ENCODE measurements at places on chromosomes 11 and 22.

GRCh38 chr11:129418039-129418438, 42.4 kb downstream of the BARX2 start:
- no peak for DNase-seq

DNA sequence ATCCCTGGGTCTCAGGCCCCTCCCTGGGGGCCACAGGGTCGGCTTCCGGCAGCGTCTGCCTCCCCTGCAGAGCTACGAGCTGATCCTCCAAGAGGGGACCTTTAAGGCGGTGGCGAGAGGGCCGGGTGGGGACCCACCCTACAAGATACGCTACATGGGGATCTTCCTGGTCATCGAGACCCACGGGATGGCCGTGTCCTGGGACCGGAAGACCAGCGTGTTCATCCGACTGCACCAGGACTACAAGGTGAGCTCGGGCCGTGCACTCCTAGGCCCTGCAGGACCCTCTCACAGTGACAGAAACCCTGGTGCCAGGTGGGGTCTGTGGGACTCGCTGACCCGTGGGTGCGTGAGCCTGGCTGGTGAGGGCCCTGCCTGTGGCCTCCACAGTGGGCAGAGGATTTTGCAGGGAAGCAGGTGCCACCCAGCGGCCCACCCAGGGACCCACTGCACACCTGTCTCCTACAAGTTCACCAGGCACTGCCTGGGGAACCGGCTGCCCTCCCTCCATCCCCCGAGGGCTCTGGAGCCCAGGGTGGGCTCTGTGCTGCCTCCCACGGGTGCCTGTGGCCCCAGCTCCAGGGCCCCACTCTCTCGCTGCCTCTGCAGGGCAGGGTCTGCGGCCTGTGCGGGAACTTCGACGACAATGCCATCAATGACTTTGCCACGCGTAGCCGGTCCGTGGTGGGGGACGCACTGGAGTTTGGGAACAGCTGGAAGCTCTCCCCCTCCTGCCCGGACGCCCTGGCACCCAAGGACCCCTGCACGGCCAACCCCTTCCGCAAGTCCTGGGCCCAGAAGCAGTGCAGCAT, 13.7 kb downstream of the MUC5B start:
- no peak for DNase-seq

DNA sequence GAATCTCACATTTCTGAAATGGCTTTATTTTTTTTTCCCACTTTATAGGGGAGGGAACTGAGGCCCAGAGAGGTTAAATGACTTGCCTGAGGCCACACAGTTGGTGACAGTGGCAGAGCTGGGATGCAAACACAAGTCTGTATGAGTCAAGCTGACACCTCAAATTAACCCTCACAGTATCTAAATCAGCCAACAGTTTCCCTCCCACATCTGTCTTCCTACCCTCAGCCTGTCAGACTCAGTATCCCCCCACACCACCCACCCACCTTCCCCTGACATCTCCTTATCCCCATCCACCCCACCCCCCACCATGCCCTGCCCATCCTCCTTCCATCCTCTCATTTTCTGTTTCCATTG, 95.2 kb downstream of the TP53I11 start:
- no peak for DNase-seq

DNA sequence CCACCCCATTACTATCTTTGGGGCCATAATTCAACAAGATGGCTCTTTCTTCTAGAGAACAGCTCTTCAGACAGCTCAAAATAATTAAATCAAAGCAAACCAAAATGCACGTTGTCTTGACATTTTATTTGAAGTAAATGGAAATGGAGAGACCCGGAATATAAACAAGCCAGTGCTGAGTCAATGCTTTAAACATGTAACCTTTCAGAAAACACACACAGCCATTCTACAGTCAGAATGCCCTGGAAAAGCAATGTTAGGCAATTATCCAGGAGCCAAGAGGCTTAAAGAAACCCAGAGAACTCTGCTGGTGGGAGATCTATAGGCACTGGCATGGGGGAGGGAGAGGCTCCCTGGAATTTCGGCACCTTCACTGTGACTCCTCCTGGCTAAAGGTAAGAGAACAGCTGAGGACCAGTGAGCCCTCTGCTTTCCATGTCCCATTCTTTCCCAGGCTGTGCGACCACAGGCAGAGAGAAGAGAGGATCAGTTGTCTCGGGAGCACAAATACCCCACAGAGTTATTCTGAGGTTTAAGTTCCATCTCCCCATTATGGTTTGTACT, 254.0 kb upstream of the CCDC90B start:
- DNase-seq: no peak

DNA sequence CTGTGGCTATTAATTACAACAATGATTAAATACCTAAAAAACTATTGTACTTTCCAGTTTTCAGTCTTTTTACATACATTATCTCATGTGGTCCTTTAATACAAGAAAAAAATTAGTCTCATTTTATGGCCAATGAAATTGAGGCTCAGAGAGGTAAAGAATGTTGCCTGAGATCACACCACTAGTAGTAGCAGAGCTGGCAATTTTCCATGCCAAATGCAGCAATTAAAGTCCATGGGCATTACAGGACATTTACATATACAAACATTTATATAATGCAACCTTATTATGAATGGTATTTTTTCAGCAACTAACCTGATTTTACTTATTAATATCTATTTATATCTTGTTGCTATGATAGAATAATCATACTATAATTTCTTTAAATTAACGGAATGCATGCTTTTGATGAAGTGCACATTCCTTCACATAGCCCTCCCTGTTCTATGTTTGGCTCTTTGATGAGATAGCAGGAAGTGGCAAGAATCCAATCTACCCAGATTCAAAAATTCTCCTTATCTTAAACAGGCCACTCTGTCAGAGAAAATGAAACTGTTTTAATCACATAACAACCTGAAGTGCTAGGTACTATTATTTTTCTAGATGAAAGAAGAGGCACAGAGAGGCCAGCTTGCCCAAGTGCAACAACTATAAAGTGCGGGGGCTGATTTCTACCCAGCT, 120.9 kb upstream of the LDLRAD3 start:
- DNase-seq: no peak

DNA sequence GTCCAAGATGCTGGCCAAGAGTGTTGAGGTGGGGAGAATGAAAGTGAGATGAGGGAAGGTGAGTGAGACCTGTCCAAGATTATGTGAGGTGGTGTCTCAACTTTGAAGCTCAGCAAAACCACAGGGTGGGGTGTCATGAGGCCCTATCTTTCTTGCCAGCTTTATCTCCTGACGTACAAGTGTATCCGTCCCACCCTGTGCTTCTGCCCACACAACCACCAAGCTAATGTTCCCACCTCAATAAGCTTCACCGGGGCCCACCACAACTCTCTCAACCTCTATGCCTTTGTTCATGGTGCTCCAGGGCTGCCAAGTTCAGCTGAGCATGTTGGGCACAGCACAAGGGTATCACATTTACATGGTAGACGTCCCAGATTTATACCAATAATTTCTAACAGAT, 7.1 kb upstream of the TPST2 start:
- no peak for DNase-seq

GRCh38 chr11:59728913-59729312, 15.3 kb upstream of the OR10V1 start:
- no peak for DNase-seq

- DNase-seq: no peak
These were observed 4.4 kb downstream of the ARRB1 start for GRCh38 chr11:75346912-75347647.

GRCh38 chr11:34335331-34335730, 22.5 kb downstream of the ABTB2 start:
- DNase-seq: no peak

- no peak for DNase-seq
These were observed 21.1 kb upstream of the PARVB start for GRCh38 chr22:44002997-44003396.

DNA sequence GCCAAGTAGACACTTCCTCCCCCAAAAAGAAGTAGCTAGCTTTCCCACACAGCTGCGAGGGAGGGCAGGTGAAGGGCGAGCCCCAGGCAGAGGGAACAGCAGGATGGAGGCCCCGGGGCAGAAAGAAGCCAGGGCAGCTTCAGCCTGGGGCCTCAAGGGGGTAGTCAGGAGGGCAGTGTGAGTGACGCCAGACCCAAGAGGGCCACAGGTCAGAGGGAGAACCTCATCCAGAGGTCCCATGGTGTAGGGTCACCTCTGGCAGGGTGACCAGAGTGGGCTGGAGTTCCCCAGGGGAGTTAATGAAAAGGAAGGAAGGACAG, 9.2 kb downstream of the PRR5 start:
- no peak for DNase-seq

GRCh38 chr11:98828986-98829708, 191.6 kb upstream of the CNTN5 start:
- DNase-seq: no peak

- no peak for DNase-seq
These were observed 82.8 kb upstream of the OR5AK2 start for GRCh38 chr11:56905936-56906335.

DNA sequence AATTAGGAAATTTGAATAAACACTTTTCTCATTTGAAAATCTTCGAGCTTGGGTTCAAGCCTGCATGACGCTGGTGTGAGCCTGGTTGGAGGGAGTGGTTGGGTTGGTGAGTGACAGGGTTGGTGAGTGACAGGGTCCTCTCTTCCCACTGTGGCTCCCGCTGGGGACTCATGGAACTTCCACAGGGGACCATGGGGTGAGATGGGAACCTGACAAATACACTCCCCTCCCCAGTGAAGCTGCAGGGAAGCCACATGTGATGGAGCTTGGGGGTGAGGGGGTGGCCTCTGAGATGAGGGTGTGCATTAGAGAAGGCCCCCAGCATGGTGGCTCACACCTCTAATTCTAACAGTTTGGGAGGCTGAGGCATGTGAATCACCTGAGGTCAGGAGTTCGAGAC, 66.8 kb downstream of the RTL6 start:
- DNase-seq: no peak

GRCh38 chr11:73404048-73404447, 27.8 kb downstream of the RELT start:
- DNase-seq: no peak

- DNase-seq: no peak
These were observed 30.9 kb downstream of the TRPC6 start for GRCh38 chr11:101552888-101553287.

DNA sequence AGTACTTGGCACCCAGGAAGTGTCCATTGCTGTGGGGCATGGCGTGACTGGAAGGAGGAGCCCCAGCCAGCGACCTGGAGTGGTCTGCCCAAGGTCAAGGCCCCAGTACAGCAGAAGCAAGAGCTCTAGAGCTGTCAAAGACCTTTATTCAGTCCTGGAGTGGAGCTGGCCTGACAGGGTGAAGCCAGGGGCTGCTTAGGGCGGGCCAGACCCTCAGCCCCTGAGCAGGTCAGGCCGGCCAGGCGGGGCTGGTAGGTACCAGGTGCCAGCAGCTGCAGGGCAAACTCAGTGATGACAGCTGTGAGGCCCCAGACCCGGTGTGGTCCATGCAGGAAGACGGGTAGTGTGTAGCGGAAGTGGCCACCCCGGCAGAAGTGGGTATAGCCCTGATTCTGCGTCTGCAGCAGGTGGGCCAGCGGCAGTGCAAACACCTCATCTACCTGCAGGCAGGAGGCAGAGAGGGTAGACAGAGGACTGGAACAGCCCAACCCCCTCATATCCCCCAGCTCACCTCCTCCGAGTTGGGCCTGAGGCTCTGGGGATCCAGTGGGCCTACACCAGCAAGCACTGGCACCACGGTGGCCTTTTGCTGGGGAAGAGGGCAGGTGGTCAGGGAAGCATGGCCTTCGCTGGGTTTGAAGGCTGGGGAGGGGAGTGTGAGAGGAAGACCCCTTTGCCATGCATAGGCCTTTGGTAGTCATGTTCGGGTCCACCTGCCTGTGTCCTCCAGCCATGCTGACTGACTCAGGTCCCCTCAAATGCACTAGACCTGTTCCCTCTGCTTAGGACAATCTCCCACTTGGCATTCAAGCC, 1.7 kb downstream of the NUDT8 start:
- no peak for DNase-seq

DNA sequence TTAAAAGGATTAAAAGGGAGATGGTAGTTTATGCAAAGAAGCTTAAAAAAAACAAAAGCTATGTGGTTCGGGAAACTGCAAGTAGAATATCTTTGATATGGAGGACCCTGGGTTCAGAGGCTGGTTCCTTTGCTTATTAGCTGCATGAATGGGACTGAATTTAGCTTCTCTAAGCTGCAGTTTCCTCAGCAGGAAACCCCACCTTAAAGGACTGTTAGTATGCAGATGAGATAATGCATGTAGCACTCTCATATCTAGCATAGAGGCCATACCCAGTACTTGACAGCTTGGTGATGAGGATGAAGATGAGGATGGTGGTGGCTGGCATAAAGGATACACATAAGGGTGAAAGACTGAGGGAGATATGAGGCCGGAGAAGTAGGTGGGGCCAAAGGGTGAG, 134.6 kb downstream of the RRAS2 start:
- no peak for DNase-seq

DNA sequence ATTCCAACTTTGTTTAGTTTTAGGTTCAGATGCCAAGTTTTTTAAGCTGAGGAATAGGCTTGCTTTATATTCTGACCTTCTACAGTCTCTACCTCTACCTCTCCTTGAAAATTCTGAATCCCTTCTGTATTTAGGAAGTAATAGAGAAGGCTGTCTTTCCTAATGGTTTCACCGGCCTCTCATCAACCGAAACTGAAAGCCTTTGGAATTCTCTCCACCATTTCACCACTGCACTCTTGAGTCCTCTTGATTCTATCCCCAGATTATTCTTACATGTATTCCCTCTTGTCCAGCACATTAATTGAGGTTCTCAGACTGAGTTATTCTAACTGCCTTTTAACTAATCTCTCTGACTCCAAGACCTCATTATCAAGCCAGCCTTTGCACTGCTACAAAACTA, 67.7 kb upstream of the PICALM start:
- no peak for DNase-seq

GRCh38 chr11:123111465-123111864, 49.5 kb upstream of the HSPA8 start:
- DNase-seq: no peak

- DNase-seq: no peak
These were observed 303.1 kb upstream of the MPPED2 start for GRCh38 chr11:30889143-30889794.

DNA sequence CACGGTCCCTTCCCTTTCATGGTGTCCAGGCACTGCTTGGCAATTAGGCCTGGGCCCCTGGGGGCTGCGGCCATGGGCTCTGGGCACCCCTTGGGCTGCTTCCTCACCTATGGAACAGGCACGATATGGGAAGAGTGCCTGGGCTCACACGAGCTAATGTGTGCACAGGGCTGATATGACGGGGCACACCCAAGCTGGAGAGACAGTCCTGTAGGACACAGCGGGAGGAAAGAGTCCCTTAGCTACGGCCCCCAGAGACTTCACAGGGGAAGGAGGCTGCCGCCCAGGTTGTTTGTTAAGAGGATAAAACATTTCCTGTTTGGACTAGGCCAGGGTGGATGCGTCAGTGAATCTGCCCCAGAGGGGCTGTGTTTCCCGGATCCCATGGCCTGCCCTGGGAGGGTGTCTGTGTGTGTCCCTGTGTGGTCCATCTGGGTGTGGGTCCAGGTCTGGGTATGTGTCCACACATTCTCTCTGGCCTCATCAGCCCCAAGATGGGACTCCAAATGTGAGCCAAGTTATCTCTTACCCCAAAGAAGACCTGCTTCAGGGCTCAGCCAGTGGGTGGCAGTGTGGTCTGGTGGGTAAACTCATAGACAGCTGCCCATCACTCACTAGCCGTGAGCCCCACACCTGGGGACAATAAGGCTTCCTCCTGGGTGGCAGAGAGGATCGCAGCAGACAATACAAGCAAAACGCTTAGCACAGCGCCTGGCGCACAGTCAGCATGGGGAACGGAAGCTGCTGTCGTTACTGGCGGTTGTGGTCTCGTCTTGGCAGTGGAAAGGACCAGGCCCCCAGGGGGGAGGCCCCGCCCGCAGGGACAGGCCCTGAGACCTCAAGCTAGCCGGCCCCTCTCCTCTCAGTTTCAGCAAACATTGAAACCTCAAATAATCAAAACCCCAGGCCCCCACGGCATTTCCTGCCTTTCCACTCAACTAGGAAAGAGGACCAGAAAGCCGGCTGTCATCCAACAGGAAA, 3.2 kb upstream of the EMID1 start:
- DNase-seq: peak; percentile 15

All from stimulated activated CD8-positive, alpha-beta memory T cell treated with anti-CD3 and anti-CD28 coated beads, Interleukin-4, amount 100 ng/mL, for 1 hour (primary cell).